Muscle of leg (tissue), 16 donors: ENCODE measurements at places on chromosomes 4 and X.

- DNase-seq, result peak; percentile 39
Measured at GRCh38 chrX:101744085-101744484, 84.4 kb upstream of the ARMCX2 start.

GRCh38 chrX:118510111-118510510, 14.5 kb downstream of the DOCK11 start:
- DNase-seq, result peak; percentile 53

DNA sequence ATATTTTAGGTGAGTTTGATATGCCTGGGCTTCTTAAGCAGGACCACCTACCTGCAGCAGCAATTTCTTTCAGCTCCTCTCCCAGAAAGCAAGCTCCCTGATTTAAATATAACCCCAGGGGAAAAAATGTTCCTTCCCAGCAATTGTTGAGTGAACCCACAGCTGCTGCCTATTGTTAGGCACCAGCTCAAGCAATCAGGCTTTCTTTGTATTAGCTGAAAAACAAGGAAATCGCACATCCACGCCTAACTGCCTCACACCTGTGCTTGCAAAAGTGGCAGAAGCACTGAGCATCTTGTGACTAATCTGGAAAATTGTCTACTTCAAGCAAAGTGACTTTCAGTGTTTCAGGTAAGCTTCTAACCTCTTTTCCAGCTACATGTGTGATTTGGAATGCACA, 432.2 kb downstream of the SMARCA1 start:
- peak; percentile 12 for DNase-seq

- DNase-seq, result no peak
Measured at GRCh38 chr4:149584722-149585121, 230.9 kb downstream of the IQCM start.

GRCh38 chrX:75067931-75068330, 88.2 kb downstream of the ABCB7 start:
- no peak for DNase-seq

- peak; percentile 65 for DNase-seq
Measured at GRCh38 chrX:39772057-39772832, 325.5 kb downstream of the BCOR start.

DNA sequence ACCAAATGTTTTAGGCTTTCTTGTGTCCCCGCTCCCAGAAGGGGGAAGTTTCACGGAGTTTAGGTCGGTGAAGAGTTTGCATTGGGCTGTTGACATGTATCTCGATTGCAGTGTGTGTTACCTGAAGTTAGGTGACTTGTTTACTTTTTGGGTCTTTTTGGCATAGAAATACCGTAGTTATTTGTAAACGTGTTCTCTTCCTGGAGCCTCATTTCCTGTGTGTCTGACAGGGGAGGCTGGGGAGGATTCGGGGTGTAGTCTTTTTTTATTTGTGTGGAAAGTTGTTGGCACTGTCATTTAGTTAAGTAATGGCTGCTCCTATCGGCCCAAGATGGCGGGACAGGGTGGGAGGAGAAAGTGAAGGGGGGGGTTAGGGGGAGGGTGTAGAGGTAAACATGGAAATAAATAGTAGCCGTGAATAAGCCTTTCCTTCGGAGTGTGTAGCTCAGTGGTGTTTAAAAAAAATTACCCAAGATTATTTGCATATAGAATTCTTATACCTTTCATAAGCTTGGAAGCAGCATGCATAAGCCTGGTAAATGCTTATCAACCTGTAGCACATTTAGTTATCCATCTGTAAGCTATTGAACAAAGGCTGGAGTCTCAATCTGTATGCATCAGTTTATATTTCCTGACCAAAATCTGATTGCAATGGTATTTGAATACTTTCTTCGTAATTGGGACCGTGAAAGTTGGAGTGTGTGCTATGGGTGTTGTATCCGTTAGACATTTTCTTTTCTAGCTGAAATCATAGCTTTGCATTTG, 1.6 kb downstream of the KDM6A start:
- DNase-seq, result peak; percentile 74

DNA sequence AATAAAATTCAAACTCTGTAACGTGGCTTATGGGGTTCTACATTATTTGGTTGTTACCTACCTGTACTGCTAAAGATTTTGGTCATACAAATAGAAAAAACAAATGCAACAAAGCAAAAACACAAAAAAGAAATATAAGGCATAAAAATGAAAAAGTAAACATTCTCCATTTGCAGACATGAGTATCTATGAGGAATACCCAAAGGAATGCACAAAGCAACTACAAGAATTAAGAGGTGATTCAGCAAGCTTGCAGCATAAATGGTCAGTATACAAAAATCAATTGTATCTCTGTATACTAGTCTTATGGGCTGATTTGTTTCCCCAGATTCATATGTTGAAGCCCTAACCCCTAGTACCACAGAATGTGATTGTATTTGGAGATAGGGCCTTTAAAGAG, 3.6 kb upstream of the PDE5A start:
- DNase-seq, result no peak

GRCh38 chrX:119729408-119730201, 28.8 kb upstream of the SOWAHD start:
- peak; percentile 67 for DNase-seq

- DNase-seq, result no peak
Measured at GRCh38 chr4:170497112-170497511, 407.4 kb upstream of the AADAT start.

DNA sequence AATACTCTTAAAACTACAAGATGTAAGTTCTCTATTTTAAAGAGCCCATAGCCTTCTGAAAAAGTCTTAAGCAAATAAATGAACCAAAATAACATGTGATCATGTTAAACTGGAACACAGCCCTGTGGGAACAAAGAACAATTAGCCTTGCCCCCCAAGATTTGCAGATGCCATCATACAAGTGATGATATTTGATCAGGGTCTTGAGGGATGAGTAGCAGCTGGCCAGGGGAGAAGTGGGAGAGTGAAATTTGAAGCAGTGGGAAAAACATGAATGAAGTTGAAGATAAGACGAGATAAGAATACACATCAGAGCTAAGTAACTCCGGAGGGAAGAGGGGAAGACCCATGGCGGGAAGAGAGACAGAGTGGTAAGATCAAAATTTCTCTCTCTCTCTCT, 450.1 kb upstream of the FTHL17 start:
- DNase-seq, result no peak

DNA sequence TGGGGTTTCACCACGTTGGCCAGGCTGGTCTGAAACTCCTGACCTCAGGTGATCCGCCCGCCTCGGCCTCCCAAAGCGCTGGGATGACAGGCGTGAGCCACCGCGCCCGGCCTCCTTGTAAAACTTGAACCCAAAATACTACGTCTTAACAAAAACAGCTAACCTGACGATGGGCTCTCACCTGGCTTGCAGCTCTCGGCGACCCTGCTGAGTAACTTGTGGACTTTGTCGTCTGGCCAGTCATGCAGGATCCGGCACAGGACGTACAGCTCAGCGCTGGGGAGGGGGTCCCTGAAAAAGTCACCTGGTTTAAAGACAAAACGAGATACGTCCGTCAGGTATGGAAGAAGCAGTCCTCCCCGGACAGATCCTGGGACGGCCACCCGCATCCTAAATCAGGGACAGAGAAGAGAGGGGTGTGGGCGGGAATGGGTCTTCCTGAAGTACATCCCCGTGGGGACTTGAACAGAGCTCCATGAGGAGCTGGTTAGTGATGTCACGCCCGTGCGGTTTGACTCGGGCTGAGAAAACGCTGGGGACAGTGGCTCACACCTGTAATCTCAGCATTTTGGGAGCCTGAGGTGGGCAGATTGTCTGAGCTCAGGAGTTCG, 20.7 kb upstream of the SLC25A6 start:
- DNase-seq, result no peak

GRCh38 chr4:116101321-116101720, 984.1 kb downstream of the TRAM1L1 start:
- peak; percentile 28 for DNase-seq

DNA sequence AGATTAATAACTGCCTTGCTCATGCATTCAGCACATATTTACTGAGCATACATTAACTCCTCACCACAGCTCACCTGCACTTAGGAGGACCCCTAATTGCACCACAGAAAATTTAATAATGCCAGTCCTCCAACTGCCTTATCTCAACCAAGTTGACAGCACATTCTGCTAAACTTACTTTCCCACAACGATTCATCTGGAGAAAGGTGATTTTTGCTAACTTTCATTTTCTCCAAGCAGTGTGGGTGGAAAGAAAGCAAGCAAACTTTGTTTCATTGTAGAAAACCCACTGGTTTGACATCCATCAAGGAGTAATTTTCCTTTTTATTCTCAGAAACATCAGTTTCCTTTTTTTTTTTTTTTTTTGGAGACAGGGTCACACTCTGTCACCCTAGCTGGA, 49.1 kb downstream of the RASGEF1B start:
- DNase-seq, result no peak

DNA sequence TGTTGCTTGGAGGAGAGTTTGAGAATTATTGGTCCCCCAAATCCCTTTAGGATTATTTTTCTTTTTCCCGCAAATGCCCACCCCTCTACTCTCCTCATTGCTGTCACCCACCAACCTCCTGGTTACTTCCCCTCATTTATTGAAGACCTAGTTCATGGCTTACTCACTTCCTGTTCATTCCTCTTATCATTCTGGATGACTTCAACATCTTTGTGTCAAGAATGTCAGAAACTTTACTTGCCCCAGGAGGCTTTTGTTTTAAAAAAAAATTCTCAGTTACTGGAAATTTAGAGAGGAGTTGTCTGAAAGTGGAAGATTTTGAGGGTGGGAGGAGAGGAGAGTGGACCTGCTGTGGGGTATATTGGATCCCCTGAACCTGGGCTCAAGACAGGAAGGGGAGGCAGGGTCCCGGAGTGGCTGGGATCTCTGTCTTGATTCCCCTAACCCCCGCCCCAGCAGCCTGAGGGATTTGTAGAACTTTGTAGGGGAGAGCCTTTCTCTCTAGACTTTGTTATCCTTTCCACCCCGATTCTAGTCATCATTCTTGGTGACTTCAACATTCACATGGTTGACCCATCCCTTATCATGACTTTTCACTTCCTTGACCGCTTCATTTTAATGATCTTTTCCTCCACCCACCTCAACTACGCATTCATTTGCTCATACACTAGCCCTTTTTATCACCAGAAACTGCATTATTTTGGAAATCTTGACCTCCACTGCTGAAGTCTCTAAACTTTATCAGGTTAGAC, 69.9 kb upstream of the ESX1 start:
- no peak for DNase-seq

- no peak for DNase-seq
Measured at GRCh38 chr4:1590244-1590643, 93.9 kb downstream of the FAM53A start.

DNA sequence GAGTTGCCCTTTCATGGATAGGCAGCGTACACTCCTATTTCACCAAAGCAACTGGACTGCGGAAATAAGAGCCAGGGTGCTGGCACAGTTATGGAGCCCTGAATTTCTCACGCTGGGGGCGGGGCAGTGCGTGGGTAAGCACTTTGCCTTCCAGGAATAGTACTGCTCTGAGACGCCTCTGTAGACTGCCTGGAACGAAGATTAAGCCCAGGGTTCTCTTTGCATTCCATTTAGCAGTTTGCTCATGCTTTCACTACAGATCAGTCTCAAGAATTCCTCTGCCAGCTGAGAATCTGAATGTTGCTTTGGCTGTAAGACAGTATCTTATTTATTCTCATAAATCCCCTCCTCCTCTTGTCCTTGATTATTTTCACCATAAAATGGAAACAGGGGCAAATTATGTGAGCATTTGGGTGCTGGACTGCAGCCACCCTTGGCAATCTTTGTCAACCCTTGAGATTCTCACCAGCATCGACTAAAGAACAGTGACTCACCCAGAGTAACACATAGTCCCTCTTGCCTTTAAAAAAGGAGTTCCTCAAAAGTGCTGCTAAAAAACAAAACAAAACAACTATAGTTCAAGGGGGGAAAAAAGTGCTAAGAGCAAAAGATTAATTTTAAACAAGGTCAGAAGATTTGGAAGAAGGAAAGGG, 88.9 kb upstream of the CITED1 start:
- DNase-seq, result peak; percentile 76

- DNase-seq, result no peak
Measured at GRCh38 chr4:53914313-53915016, 149.9 kb downstream of the CHIC2 start.

GRCh38 chr4:7759216-7759615, 180.4 kb downstream of the AFAP1 start:
- DNase-seq, result no peak

DNA sequence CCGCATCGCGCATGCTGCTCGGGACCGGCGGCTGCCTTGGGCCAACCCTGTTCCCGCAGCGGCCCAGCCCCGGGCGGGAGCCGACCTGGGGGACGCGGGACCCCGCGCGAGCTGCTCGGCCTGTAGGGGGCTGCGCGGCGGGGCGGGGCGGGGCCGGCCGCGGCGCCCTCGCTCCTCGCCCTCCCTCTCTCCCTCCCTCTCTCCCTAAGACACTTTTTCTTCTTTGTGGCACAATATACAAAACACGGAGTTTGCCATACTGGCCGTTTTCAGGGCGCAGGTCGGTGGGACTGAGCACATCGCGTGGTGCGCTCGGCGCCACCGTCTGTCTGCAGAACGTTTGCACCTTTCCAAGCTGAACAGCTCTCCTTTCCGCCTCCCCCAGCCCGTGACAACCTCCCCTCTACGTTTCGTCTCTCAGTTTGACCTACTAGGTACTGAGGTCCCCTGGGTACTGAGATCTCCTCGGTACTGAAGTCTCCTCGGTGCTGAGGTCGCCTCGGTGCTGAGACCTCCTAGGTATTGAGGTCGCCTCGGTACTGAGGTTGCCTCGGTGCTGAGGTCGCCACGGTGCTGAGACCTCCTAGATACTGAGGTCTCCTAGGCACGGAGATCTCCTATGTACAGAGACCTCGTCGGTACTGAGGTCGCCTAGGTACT, 261.1 kb upstream of the PLCXD1 start:
- peak; percentile 1 for DNase-seq

DNA sequence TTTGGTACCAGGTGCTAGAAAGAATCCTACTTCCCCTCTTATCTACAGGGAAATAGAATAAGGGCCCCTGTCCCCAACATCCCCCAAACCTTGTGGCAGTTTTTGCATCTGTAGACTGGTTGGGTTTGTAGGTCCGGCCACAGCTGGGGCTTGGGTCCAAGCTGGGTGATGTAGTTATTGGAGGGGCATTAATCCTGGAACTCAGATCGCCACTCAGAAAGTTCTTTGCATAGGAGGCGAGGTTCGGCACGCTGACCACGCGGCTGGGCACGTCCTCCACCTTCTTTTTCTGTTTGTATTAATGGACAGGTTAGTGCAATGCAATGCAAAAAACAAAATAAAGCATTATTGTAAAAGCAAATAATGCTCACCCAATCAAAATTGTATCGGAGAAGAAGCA, 19.2 kb downstream of the MED28 start:
- DNase-seq, result no peak

DNA sequence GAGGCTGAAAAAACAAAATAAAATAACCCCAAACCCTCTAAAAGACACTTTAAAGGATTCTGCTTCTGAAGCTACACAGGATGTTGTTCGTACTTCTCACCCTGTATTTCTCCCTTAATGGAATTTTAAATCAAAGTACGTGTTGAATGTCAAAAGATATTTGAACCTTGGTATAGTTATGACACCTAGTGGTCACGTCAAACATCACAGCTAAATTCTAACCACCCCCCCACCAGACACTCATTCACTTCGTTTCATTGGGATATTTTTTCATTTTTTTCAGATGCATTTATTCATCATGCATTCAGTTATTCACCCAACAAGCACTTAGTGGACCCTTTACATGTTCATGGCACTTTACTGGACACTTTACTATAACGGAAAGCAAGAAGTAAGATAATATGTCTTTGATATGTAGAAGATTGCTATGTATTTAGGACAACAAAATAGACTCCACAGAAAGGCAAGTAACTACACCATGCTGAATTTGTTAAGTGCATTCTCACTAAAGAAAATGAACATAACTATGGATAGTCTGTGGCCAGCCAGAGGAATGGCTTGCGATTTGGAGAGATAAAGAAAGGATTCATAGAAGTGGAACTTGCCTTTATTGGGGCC, 62.5 kb upstream of the GPR174 start:
- peak; percentile 80 for DNase-seq
